ENCODE measurements at places on chromosomes 11 and 22. TPM values are rescaled to one million over a fixed set of nuclear protein-coding genes. Genes with fewer than 3 reads are reported as not detected.

GRCh38 chr11:63916837-63917691 is at the start of gene RCOR2:
Gene RCOR2, minus strand, starts transcription at chr11:63917164. Its CDS starts 708 bp downstream, at chr11:63916456.
- peak; percentile 86 for DNase-seq

GRCh38 chr11:37905707-37906417 is 1307.8 kb upstream of the RAG2 start:
- DNase-seq = no peak

GRCh38 chr11:17132654-17133053 is 55.2 kb upstream of the RPS13 start:
- no peak for DNase-seq

DNA sequence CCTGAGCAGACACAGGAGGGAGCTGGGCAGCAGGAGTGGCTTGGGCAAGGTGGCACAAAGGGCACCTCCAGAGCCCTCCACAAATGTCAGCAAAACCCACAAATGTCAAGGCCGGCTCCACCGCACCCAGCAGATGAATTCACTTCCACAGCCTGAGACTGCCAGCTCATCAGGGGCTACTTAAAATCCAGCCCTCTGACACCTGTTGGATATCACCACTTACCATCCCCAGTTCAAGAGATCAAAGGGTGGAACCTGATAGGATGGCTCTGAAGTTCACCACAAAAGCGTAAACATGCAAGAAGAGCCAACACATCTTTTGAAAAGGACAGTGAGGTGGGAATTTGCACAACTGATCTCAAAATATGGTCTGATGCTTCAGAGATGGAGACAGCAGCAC is 168.6 kb upstream of the GRK3 start:
- no peak for DNase-seq

Gene CCDC157
- total RNA-seq = 0.65 TPM

All from left cardiac atrium (tissue), 4 donors.